ENCODE measurements at places on chromosomes 1 and 21.

- DNase-seq = no peak
Measured at GRCh38 chr1:161196521-161197451, 2.1 kb downstream of the ADAMTS4 start.

DNA sequence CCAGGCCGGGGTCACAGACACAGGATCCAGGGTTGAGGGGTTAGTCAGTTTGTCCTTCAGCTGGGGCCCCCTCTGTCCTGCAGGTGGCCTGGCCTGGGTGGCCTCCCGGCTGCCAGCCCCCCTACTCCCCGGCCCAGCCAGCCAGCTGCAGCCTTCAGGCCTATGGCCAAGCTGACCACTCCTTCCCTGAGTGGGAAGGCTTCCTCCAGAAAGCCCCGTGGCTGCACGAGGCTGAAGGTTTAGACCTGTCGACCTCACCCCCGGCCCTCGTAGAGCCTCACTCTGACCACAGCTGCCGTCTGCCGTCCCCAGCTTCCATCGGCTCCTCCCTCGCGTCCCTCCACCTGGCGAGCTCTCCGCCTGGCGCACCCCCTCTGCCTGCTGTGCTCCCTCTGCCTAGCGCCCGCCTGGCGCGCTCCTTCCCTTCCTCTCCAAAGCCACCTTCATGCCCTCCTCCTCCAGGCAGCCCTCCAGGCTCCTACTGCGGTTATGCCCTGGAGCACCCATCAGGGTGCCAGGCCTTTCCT lies 9.6 kb downstream of the TTLL10 start:
- DNase-seq = no peak

DNA sequence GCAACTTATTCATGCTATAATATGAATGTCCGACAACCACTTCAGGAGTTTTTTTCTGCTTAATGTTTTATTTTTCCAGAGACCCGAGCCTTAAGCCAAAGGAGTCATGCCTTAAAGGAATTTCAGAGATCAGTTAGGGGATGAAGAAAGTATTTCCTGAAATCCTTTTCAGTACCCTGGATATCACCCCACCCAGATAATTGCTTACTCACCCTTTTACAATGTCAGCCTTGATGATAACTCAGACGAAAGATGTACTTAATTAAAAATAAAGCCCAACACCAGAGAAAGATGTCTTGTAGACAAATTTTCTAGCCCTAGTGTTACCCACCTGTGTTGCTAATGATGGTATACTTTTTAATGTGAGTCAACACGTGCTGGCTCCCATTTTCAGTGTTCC lies 124.1 kb downstream of the XCL2 start:
- no peak for DNase-seq

- DNase-seq = no peak
Measured at GRCh38 chr1:112011202-112011601, 21.7 kb upstream of the KCND3 start.

- DNase-seq = no peak
Measured at GRCh38 chr1:26602378-26602959, 72.9 kb downstream of the RPS6KA1 start.

DNA sequence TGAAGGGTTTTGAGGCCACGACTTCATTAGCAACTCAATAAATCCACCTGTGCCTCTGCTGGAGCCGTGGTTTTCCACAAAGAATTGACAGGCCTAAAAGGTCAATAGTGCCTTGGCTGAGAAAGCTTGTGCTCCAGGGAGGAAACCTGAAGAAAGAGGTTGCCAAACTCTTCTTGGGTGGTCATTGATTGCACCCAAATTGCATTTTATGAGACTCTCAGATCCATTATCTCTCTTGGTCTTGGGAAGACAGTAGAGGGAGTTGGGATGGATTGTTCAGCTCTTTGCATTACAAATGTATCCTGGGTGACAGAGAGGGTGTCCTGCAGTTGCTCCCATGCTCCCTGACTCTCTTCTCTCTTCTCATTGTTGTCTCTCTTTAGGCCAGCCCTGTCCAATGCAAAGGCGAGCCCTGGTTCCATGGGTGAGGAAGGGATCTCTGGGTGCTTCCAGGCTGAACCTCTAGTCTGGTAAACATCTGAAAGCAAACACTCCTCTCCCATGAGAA lies 46.1 kb upstream of the HTR1D start:
- no peak for DNase-seq

GRCh38 chr1:6496365-6496721 lies 4.9 kb upstream of the PLEKHG5 start:
- no peak for DNase-seq

DNA sequence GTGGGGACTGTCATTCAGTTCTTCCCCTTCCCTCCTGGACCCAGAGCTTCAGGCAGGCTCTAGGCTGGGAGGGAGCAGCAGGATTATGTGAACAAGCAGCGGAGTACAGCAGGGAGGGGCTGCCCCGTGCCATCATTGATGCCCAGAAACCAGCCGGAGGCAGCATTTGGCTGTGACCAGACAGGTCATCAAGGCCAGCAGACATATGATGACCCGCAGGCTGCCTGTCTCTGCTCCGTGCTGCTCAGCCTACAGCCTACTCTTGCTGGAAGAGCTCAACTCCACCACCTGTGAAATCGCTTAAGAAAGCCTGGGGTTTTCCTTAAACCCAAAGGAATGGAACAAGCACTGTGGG lies 4.9 kb downstream of the KLHL21 start:
- DNase-seq = no peak

GRCh38 chr1:40898431-40898901 lies 36.3 kb upstream of the CITED4 start:
- peak; percentile 43 for DNase-seq

DNA sequence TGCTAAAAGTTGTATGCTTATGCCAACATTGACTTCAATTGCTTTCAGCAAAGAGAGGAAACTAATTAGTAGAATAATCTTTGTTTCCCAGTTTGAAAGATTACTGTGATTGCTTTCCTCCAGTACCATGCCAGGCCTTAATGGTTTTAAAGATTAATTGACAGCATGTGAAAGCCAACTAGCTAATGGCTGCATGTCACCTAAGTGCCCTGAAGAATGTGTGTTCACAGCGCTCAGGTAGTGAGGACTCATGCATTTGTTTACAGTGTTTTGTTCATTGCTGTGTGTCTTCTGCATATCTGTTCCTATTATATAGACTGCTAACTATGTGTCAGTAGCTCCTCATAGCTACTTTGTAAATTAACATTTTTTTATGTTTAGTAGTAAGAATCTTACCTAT lies 335.6 kb downstream of the LRRIQ3 start:
- DNase-seq = no peak

All from breast epithelium (tissue), 4 donors.